A549 treated with CORT108297 at 1 μM for 4 hours (cell line): ENCODE measurements at places on chromosomes 16 and 17. TPM values are rescaled to one million over a fixed set of nuclear protein-coding genes. Genes with fewer than 3 reads are reported as not detected.

The PPP1R27 gene
- 0.10 to 0.43 TPM (median 0.17 TPM) in 4 of 5 replicates, not detected in the other for total RNA-seq

The ABCA3 gene
- 14.0 to 21.1 TPM (median 19.2 TPM) in 5 replicates for total RNA-seq

The STAC2 gene
- total RNA-seq, result 0.25 to 0.40 TPM (median 0.38 TPM) in 5 replicates

The YBX2 gene
- total RNA-seq, result 0.53 to 0.69 TPM (median 0.59 TPM) in 5 replicates

The ORMDL3 gene
- 30.9 to 48.5 TPM (median 42.9 TPM) in 5 replicates for total RNA-seq

The NT5M gene
- total RNA-seq, result 7.2 to 11.6 TPM (median 10.0 TPM) in 5 replicates

The NPIPA3 gene
- total RNA-seq, result 0.65 to 1.8 TPM (median 1.6 TPM) in 5 replicates

The SEZ6 gene
- total RNA-seq, result 0.03 to 0.13 TPM in 2 of 5 replicates, not detected in the others

The DLG4 gene
- total RNA-seq, result 6.8 to 9.8 TPM (median 8.2 TPM) in 5 replicates

The VASN gene
- total RNA-seq, result 4.2 to 8.5 TPM (median 7.4 TPM) in 5 replicates

The ENPP7 gene
- total RNA-seq, result not detected in 5 replicates

The NPTX1 gene
- 78.5 to 156 TPM (median 115 TPM) in 5 replicates for total RNA-seq

The TAX1BP3 gene
- total RNA-seq, result 267 to 347 TPM (median 336 TPM) in 5 replicates

The SEPTIN1 gene
- total RNA-seq, result 0.58 to 2.5 TPM (median 2.1 TPM) in 5 replicates

The NOXO1 gene
- 0.09 to 0.52 TPM (median 0.21 TPM) in 5 replicates for total RNA-seq

The KRTAP3-2 gene
- total RNA-seq, result 0.20 to 0.42 TPM (median 0.34 TPM) in 5 replicates

The TNFRSF17 gene
- total RNA-seq, result not detected in 5 replicates

The SLC47A1 gene
- 23.1 to 25.2 TPM (median 24.0 TPM) in 5 replicates for total RNA-seq

The ZNF771 gene
- total RNA-seq, result 3.0 to 6.8 TPM (median 5.5 TPM) in 5 replicates

The C16orf74 gene
- total RNA-seq, result 9.4 to 18.3 TPM (median 14.6 TPM) in 5 replicates

The GPR179 gene
- total RNA-seq, result 0.02 to 0.06 TPM (median 0.03 TPM) in 5 replicates
